ENCODE measurements at places on chromosomes 6 and 20.

- no peak for DNase-seq
Observed at GRCh38 chr6:38617856-38618255, 21.9 kb downstream of the BTBD9 start.

- peak; percentile 35 for DNase-seq
Observed at GRCh38 chr20:2872459-2873009, 747 bp upstream of the PTPRA start.

DNA sequence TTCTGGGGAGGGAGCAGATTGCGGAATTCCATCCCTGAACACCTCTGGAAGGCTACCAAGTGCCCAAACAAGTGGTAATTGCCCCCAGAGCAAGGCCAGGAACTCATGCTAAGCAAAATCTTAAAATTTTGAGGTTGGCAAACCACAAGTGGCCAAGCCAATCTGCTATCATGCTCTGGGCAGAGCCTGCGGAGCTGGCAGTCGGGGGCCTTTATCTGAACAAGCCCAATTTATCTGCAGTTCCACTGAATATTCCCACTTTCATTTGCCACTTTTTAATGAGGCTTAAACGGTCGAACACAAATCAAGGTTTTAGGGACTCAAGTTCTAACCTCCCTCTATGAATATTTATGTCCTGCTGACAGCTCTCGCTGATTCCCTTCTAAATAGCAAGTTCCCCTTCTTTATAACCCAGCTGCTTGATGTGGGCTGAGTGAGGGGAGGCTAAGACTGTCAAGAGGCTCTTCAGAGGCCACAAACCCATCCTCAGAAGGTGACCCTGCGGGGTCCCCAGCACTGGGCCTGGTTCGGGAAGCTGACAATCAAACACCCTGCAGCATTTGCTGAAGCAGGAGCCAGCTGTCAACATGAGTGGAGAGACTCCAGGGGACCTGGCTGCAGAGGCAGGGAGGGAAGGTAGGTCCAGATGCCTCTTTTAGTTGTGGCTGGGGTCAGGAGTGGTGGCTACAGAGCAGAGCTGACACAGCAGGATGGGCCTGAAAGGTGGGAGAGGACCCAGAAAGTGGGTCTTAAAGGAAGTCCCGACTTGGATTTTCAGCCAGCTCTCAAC, 11.9 kb downstream of the CCDC167 start:
- DNase-seq, result no peak

- DNase-seq, result no peak
Observed at GRCh38 chr6:141752677-141753076, 380.0 kb upstream of the GJE1 start.

DNA sequence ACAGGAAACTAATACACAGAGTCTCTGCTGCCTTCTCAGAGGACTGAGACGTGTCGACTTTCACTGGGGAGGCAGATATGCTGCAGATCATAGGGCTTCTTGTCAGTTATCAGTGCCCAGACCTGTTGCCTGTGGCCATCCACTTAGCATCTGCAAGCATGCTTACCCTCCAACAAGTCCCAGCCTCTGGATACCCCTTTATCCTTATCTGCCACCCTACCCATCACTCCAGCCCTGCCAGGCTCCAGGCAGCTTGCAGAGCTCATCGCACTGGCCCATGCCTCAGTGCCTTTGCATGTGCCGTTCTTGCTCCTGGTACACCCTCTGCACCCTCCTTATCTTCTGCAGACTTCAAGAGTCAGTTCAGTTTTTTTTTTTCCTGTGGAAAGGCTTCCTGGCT, 119.2 kb downstream of the TOX2 start:
- no peak for DNase-seq

- DNase-seq, result no peak
Observed at GRCh38 chr6:3453413-3454272, 3.2 kb downstream of the SLC22A23 start.

GRCh38 chr6:148037496-148037895, 305.1 kb upstream of the SASH1 start:
- no peak for DNase-seq

GRCh38 chr6:111382476-111383294, 100.3 kb downstream of the REV3L start:
- DNase-seq, result no peak

DNA sequence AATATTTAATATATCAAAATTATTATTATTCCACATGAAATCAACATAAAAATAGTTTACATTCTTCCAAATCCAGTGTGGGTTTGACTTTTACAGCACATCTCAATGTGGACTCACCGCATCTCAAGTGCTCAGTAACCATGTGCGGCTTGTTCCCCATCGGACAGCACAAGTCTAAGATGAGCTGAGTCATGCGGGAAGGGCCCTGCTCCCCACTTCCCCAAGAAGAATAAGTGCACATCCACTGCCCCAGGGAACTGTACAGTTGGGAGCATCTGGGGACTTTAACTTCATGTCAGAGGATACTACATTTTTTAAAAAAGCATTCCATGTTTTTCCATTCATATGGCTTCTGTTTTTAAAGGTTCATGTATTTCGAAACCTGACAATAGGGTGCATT, 325.6 kb downstream of the BTBD3 start:
- no peak for DNase-seq

Measured in effector memory CD4-positive, alpha-beta T cell (primary cell).